ENCODE measurements at places on chromosomes 3 and 15.
A peak's percentile ranks its signal among the peaks of the same experiment; 100 is the strongest.

DNA sequence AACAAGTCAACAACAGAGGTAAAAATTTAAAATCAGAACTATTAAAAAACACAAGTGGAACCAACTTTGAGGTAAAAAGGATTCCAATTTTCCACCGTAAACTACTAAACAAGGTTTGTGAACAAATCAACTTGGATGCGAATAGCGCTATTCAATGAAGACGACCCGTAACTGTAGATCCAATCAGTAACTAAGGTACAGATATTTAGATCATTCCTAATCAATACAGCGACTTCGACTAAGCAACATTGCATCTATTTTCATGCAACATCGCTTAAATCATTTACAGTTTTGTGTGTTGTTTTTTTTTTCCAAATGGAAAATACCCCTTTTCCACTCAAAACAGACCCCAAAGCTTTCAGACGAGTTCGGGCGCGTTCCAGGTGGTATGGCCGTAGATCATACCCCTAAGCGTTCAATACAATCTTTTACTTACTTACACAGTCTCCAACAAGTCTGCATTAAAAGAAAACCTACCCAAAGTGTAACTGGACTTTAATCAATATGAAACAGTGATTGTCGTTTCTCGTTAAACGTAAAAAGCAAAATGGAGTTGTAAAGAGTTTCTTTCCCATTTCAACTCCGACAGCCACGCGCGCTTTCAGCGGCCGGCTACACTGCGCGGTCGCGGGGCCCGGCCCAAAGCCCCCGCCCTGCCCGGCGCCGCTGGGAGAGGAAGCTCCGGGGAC, 786 bp downstream of the RHOA start:
- no peak for DNase-seq

GRCh38 chr3:106160396-106160795, 291.6 kb upstream of the CBLB start:
- DNase-seq: no peak

DNA sequence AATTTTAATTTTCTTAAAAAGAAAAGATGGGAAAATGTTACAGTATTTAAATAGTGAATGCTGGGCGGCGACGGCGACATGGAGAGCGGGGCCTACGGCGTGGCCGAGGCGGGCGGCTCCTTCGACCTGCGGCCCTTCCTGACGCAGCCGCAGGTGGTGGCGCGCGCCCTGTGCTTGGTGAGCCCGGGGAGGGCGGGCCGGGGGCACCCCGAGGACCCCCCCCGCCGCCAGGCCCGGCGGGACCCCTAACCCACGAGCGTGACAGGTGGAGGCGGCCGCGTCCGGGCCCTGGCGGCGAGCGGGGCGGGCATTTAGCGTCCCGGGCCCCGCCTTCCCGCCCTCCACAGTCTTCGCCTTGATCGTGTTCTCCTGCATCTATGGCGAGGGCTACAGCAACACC, 38.4 kb upstream of the GOLGA8J start:
- DNase-seq: no peak

DNA sequence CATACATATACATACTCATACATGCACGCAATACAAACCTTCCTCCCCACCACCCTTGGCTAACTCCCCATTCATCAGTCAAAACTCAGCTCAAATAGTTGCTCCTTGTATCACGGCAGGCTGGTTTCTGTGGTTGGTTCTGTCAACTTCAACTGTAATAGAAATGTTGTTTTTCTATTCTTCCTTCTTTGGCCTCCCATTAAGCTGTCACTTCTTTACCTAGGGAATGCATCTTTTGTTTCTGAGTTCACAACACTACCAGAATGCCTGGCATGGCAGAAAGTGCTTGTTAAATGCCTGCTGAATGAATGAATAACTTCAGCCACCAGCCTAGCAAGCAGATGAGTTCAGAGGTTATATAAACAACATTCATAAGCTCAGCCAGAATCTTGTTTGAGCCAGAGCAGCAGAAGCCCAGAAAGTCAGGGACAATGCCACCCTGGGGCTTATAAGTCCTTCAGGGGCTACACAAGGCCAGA, 63.1 kb downstream of the B3GALNT1 start:
- no peak for DNase-seq

DNA sequence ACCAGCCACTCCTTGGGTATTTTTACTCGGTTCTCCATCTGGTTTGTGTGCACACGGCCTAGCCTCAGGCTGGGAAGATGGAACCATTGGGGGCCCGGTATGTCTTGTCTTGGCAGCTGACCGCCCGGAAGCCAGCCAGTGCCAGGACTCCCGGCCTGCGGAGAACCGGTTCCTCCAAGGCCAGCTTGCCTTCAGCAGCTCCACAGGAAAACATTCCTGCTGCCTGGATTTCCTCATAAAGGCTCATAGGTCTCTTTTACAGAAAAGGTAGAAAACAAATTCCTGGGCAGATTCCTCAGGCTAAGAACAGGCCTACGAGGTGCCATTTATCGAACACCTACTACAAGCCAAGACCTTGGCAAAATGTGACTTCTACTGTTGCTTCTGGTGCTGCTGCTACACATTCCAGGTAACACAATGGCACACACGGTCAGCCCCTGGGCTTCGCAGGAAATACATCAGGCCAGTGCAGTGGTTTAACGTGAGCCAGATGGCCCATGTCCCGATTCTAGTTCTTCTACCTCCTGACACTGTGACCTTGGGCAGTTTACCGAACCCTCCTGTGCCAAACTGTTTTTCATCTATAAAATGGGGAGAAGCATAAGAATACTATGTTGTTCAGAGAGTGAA, 141.8 kb downstream of the OPA1 start:
- DNase-seq: no peak

- DNase-seq: no peak
Measured at GRCh38 chr15:70034596-70034995, 63.1 kb downstream of the TLE3 start.

DNA sequence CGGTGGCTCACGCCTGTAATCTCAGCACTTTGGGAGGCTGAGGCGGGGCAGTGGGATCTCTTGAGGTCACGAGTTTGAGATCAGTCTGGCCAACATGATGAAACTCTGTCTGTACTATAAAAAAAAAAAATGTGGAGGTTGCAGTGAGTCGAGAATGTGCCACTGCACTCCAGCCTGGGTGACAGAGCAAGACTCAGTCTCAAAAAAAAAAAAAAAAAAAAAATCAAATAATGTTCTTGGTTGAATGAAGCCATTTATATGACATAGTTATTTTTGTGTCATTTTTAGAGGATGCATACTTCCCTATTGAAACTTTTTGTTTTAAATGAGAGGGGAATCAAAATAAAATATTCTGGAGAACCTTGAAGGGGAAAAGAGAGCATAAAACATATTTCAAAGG, 3.1 kb downstream of the HMCES start:
- DNase-seq: peak; percentile 38

GRCh38 chr3:193016437-193016901, 98.8 kb upstream of the MB21D2 start:
- peak; percentile 16 for DNase-seq

DNA sequence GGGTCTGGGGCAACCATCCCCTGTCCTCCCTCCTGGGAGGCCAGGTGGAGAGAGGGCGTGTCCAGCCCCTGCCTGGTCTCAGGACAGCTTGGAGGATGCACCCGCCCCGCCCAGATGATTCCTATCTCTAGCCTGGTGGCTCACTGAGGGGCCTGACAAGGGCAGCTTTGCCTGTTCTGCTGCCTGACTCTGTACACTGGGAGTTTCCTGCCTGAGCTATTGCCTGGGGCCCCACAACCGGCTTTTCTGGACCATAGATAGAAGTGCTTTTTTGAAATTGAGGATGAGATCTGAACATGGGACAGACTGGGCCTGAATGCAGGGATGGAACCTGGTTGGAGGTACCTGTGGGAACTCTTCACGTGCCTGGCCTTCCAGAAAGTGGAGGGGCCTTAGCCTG, 751 bp upstream of the PLA2G4E start:
- DNase-seq: no peak

DNA sequence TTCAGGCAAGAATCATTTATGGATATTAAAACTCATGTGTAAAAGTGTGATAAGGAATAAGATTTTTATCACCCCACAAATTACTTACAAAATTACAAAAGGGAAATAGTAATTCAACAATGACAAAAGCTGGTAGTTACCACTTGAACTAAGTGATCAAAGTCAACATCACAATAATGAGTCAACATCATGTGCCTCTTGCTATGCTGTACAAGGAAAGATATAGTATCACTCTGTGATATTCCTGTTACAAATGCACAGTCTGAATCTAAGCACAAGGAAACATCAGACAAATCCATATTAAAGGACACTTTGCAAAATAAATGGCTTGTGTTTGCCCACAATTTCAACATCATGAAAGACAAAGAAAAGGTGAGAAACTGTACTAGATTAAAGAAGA, 90.5 kb upstream of the PLCL2 start:
- peak; percentile 78 for DNase-seq

GRCh38 chr3:40414270-40414669, 27.3 kb downstream of the ENTPD3 start:
- DNase-seq: no peak

DNA sequence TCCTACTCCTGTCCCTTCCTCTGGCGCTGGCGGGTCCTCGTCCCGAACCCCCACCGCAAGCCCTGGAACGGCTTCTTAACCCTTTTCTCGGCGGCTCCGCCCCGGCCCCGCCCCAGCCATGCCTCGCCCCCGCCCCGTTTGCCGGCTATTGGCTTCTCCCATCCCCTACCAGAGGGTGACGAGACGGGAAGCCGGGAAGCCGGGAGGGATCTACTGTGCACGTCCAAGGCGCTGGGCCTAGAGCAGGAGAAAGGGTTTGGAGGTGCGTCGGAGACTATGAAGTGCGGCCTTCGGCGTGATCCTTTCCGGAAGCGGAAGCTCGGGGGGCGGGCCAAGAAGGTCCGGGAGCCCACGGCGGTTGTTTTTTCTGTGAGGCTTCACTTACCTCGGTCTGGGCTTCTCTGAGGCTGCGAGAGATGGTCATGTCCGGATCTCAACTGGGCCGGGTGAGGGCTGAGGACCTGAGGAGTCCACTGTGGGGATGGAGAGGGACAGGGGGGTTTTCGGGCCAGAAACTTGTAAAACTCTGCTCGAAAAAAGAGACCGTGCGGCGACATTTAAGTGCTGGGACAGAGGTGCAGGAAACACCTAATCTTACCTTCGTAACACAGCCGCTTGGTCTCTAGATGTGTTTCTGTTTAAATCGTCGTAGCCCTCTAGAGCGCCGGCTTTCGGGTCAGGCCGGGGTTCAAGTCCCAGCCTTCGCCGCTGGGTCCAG, 21.4 kb downstream of the ROPN1B start:
- DNase-seq: peak; percentile 69

DNA sequence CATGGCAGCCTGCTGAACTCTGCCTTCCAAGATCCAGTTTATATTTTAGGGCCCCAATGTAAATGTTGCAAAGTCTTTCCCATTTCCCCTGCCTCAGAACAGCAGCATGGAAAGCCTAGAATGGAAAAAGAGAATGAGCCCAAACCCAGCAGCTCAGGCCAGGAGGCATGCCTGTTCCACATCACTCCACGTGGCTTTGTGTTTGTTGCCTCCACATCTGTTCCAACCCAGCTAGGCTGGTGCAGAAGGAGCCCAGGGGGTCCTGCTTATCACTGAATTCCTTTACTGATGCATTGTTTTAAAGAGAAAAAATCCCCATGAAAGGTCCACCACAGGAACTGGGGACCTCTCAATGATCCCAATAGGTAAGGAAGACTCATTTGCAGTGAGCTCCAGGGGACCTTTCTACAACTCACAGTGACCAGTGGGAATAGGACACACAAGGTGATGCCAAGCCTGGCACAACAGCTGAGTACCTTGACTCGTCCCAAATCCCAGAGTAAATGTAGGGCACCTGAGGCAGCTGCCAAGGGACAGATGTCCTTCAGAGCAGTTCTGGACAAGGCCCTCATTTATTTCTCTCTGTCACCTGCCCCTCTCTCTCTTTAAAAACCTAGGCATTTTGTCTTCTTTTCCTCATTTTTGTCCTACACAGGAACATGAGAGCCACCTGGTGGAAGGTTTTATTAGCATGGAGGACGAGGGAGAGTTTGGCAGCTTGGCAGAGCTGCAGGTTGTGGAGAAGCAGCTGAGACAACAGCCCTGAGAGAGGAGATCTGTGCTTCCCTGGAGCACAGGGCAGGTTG, 41.7 kb upstream of the ADAMTS17 start:
- no peak for DNase-seq

DNA sequence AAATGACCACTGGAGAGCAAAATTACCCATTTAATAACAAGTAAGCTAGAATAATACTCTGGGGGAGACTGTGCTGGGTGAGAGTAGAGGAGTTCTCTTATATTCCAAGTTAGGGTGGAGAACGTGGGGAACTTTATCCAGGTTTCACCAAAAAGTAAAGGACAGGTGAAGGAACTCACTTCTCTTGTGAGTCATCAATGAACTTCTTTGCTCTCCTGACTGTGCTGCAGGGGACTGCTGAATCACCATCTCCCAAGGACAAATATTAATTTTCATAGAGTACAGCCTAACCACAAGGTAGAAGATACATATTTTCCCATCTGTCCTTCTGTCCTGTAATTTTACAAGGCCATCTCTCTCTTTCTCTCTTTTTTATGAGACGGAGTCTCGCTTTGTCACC, 8.3 kb upstream of the PDCD6IP start:
- DNase-seq: no peak

DNA sequence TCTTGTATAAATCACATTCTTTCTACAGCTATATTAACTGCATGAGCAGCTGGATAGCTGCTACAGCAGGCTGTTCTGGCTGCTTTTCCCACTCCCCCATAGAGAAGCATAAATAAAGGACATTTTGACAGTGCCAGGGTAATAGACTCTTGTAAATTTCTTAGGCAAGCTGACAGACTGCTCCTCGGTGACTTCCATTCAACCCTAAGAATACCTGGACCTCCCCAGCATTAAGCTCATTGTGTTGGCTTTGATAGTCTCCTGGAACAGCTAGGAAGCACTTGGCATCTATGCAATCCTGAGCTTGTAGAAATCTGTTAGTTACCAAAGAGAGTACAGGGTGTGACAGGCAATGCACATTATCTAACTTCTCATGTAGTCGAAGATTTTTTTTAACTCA, 475.4 kb downstream of the AGBL1 start:
- DNase-seq: no peak

- DNase-seq: no peak
Measured at GRCh38 chr3:89116476-89116875, 9.1 kb downstream of the EPHA3 start.

- DNase-seq: no peak
Measured at GRCh38 chr15:84886211-84886983, 1.9 kb downstream of the SLC28A1 start.

- DNase-seq: no peak
Measured at GRCh38 chr3:8555113-8555661, 53.6 kb downstream of the LMCD1 start.

DNA sequence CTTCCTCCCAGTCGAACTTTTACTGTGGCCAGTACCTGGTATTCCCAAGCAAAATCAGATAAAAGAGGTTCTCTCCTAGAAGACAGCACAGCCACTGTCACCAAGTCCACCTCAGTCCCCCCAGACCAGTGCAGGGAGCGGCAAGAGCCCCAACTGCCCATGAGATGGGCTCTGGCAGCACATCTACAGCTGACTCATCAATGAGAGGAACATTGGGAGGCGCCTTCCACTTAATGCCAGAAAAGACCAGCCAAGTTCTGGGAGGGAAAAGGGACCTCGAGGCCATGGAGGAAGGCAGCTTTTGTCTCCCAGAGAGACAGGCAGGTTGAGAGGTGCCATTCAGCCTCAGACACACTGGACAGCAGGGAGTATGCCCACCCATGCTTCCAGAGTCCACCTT, 28.2 kb downstream of the POC1A start:
- DNase-seq: no peak

- no peak for DNase-seq
Measured at GRCh38 chr15:69346112-69346511, 47.4 kb downstream of the PAQR5 start.

All from inflammatory macrophage treated with lipopolysaccharide for 1 hour (primary cell).